ENCODE measurements at places on chromosomes 2 and 18.

DNA sequence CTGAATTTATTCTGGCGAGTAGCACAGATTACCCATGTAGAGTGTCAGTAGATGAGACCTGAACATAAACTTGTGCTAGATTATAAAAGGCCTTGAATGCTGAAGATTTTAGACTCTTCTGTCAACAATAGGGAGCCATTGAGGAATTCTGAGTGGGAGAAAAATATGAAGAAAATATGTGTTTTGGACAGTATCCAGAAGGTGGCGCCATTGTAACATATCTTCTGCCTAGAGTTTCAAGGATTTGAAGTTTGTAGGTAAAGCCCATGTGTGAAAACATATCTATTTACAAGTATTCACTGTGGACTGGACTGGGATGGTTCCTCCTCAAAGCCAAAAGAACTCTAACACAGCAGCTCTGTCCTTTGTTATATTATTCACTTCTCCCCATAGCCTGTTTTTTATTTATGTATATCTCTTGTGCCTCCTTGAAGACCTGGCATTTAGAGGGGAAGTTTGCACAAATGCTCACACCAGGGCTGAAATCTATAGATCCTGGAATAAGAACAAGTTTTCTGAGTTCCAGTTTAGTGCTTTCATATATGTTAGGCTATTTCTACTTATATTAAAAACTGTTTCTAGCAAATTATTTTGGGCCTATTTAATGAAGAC is 124.9 kb downstream of the RDH14 start:
- no peak for DNase-seq

DNA sequence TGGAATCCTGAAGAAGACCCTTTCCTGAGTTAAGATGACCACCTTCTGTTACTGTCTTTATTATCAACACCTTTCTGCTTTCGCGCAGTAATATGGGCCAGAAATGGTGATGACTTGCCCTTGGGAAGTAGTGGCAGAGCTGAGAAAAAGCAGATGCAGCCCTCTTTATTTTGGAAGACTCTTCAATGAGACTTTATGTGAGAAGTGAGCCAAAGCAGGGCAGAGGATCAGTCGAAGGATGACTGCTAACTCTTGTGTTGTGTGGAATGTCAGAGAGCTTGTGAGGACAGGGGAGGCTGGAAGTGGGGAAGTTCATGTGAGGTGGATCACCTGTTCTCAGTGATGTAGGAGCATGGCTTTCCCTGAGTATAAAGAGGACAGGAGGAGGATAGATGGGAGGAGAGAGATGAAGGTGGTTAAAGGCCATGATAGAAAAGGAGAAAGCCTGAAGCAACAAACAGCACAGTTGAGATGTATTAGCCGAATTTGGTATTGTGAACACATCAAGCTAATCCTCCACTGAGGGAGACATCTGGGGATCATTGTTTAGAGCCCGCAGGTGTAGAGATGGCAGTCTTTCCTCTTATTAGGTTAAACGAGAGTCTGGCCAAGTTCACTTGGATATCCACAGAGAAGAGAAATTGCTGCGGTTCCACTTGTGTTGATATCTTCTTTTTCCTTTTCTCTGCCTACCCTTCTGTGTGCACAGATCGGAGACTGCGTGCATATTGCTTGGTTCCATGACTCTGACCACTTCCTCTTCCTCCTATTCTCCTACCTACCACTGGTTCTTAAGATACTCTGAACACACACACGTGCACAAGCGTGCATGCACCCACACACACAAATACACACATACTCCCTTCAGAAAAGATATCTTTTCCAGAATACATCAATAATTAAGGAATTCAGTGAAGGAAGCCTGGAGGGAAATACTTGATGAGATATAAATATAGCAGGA is 67.4 kb downstream of the SLC9A2 start:
- no peak for DNase-seq

- DNase-seq, result no peak
Observed at GRCh38 chr18:13584825-13585224, 141.5 kb downstream of the FAM210A start.

- peak; percentile 10 for DNase-seq
Observed at GRCh38 chr18:80202264-80202998, 44.9 kb downstream of the PARD6G start.

DNA sequence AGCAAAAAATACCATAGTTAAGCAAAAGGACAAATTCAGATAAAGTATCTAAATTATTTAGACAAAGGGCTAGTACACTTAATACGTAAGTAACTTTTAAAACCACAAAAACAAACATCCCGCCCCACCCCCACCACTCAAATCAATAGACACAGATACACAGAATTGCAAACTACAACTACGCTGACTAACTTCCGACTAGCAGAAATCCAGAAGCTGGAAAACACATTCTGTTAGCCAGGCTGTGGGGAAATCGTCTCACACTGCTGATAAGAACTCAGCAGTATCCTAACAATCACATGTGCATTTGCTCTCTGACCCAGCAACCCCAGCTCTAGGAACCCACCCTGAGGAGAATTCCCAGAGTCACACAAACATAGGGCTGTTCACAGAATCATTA is 16.6 kb downstream of the FAM168B start:
- no peak for DNase-seq

DNA sequence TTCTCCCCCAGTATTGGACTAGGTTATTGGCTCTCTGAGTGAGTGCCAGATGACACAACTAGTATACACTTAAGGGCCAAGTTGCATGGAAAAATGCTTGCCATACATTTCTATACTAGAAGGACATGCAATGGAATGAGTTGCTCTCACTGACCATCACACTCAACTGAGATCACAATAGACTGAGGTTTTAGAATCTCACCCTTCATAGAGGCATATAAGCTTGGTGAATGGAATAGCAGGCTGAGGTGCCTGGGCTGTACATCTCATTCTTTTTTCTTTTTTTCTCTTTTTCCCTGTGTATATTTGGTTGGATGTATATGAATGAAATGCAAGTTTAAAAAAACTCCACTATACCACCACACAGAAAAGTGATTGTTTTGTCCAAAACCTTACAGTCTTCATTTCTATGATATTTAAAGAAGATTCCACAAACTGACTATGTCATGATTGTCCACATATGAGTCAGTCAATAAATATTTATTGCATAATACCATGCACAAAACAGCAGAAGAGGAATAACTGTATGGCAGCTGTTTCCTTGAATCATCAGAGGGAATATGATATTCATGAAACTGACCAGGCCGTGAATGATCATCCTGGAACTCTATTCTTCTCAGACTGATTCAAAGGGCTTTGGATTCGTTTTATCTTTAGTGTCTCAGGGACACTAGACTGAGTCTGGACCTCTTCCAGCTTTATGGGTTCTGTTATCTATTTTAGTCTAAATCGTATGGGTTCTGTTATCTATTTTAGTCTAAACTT is 122.6 kb upstream of the STK17B start:
- no peak for DNase-seq

DNA sequence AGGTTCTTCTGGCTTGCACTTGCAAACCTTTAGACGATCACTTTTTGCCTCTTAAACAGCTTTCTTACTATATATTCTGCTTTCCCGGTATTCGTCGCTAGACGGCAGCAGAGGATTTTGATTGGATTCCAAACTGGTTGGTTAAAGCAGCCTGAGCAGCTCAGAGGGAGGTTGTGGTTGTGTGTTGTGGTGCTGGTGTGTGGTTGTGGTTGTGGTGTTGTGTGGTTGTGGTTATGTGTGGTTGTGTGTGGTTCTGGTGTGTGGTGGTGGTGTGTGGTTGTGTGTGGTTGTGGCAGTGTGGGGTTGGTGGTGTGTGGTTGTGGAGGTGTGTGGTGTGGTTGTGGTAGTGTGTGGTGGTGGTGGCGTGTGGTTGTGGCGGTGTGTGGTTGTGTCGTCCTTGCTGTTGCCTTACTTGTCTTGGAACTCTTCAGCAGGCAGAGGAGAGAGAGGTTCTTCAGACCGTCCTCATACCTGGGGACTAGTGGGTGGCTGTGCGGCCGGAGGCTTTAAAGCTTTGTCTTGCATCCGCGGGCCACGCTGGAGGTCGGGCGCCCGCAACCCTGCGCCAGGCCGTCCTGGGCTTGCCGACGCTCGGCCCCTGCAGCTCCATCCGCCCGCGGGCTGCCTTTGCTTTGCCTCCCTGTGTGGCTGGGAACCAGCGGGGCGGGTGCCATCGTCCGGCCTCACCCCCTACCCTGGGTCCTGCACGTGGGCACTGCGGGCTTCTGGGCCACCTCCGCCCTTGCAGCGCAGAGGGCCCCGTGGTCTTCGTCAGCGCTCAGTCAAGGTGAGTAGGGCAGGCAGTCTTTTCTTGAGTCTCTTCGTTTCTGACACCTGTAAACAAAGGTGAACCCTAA is 190.8 kb downstream of the ARHGAP28 start:
- peak; percentile 0 for DNase-seq

DNA sequence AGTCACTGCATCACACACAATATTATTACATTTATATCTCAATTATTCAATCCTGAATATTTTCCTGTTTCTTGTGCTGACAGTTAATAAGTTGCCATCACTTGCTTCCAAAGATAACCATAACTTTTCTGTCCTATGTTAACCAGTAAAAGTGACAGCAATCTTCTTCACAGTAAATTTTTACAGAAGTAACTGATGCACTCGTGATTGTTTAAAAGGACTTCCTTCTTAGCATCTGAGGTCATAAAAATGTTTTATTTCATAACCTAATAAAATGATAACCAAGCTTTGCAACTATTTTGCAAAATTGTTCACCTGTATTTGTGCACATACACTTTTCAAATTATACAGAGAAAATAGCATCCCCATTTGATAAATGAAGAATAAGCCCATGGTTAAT is 20.6 kb upstream of the ANKRD62 start:
- no peak for DNase-seq

DNA sequence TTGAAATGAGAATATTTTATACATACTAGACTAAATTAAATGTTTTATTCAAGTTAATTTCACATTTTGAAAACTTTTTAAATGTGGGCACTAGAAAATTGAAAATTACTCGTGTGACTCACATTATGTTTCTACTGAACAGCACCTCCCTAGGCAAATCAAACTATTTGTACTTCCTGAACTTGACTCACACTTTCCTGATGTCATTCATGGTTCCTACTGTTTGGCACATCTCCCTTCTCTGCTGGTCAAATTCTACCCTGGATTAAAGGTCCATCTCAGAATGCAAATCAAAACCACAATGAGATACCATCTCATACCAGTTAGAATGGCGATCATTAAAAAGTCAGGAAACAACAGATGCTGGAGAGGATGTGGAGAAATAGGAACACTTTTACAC is 16.7 kb downstream of the LHCGR start:
- no peak for DNase-seq

DNA sequence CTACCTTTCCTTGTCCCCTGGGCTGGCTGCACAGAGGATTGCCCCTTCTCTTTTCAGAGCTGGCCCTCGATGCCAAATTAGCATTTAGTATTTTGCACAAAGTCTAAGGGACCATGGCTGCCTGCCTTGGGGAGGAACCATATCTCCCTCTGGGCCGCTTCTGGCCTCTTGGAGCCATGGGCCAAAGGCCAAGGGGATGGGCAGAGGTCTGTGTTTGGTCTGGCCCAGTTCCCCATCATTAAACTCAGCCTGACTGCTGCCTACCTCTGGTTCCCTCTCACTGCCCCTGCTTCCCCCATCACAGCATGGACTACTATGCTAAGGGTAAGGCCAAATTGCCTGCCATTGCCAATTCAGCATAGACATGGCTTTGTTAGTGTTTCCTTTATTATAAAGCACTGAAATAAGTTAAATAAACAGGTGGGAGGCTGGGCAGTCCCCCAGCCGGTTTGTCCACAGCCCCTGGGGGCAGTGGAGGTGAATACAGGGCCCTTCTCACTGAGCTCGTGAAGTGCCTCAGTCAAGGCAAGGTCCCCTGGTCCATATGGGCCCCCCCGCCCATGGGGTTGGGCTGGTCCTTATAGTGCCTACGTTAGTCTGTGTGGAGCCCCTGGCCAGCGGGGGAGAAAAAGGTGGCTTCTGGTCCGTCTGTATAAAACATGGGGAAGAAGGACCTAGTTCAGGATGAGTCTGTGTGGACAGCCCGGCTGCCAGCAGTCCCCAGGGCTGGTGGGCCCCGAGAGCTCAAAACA is 3.5 kb downstream of the ZNF513 start:
- DNase-seq, result no peak

GRCh38 chr2:163934131-163934530 is 198.3 kb upstream of the FIGN start:
- no peak for DNase-seq

DNA sequence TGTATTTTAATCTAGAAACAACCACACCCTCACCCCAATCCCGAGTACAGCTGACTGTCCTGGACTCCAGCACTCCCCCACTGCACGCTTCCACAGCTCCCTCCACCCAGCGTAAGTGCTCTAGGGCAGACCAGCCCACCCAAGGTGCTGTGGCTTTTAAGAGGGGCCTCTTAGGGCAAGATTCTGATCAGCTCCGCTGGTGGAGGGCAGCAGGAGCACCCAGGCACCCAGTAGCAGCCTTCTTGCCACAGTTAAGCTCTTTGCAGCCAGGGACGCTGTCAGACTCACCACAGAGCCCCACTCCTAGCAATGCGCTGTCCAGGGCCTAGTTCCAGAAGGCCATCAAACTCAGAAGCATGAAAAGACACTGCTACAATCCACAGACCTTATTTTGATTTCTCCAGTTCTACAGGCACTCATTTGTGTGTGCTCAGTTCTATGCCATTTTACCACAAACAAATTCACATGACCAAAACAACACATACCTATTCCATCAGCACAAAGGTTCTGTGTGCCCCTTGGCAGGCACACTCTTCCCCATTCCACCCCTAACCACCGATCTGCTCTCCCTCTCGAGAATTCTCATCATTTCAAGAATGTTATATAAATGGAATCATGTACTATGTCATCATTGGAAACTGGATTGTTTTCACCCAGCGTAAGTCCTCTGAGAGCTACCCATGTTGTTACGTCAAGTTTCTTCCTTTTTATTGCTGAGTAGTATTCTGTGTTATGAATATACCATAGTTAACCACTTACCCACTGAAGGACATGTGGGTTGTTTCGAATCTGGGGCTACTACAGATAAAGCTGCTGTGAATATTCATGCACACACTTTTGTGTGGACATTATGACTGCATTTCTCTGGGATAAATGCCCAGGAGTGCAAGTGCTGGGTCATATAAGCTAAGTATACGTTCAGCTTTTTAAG is 40.4 kb downstream of the PTPN2 start:
- DNase-seq, result no peak

- DNase-seq, result no peak
Observed at GRCh38 chr2:174005801-174006419, 40.7 kb upstream of the SP3 start.

DNA sequence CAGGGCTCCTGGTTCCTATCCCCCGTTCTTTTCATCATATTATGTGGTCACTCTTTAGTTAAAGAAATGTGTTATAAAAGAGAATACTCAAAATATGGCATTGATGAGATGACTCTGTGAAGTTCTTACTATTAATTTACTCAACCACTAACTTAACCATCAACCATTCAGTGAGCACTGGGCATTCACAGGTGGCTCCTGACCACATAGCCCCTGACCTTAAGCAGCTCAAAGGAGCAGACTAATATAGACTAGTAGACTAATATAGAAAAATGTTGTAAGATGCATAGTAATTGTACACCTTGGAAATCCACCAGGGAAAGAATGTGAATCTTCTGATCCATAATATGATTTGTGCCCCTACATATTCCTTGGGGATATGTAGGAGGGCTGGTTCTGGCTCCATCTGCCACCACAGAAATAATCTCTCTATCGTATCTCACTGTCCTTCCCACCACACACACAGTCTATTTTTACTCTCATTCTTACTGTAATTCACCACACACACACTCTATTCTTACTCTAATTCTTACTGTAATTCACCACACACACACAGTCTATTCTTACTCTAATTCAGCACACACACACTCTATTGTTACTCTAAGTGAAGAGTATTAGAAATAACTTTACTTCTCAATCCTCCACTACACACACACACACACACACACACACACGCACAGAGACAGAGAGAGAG is 188.9 kb upstream of the ITGA4 start:
- no peak for DNase-seq

Data from activated CD4-positive, alpha-beta T cell treated with anti-CD3 and anti-CD28 coated beads for 24 hours (primary cell).